ENCODE measurements at places on chromosomes 13 and 19.

- DNase-seq, result no peak
Measured at GRCh38 chr19:4391306-4391693, 9.0 kb downstream of the SH3GL1 start.

DNA sequence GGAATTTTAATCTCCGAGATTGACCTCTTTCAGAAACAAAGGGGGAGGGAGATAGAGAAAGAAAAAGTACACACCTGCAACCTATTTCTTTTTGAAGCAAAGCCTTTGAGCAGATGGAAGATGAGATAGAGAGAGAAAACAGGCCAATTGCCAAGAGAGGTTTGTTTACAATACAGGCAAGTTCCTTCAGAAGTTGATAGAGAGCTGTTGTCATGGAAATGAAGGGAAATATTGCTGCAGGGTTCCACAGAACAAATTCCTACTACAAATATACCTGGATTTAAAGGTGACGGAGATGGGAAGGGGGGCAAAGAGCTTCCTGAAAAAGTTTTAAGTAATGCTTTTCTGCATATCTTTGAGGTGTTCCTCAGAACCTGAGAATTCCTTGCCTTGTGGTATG lies 388.4 kb downstream of the NDFIP2 start:
- no peak for DNase-seq

GRCh38 chr13:29411481-29411880 lies 184.0 kb downstream of the SLC7A1 start:
- no peak for DNase-seq

GRCh38 chr19:19381007-19381926 lies 24.2 kb upstream of the GATAD2A start:
- DNase-seq, result no peak

GRCh38 chr19:13583114-13583513 lies 76.8 kb upstream of the CACNA1A start:
- no peak for DNase-seq

DNA sequence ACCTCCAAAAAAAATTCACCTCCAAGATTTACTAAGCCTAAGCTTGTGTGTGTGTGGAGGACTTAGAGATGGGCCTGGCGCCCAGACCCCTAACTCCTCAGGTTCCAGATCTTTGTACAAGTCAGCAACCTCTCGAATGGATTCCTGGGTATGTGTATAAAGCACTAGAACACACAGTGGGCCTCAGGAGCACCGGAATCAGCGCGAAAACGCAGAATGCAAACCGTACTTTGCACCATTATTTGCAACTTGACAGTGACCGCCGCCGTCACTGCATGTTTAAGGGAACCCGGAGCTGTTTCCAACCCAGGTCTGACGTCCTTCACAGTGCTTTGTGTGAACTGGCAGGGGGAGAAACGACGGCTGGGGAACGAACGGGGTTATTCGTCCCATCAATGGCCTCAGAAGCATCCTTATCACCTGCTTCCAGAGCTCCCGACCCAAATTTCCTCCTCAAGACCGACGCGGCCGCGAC lies 688 bp downstream of the ZNF606 start:
- DNase-seq, result peak; percentile 31

DNA sequence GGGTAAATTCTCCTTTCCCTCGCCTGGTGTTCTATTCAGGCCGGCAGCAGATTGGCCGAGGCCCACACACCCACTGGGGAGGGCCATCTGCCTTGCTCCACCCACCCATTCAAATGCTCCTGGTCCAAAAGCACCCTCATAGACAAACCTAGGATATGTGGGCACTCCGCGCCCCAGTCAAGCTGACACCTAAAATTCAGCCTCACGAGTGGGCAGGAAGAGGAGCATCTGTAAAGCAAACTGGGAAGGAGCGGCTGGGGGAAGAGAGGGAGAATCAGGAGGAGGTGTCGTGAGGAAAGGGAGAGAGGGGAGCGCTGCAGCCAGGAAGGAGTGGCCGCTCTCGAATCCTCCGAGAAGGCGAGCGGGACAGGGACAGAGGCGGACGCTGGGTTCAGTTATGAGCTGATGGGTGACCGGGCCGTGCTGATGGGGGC lies 136.9 kb downstream of the USP12 start:
- no peak for DNase-seq

DNA sequence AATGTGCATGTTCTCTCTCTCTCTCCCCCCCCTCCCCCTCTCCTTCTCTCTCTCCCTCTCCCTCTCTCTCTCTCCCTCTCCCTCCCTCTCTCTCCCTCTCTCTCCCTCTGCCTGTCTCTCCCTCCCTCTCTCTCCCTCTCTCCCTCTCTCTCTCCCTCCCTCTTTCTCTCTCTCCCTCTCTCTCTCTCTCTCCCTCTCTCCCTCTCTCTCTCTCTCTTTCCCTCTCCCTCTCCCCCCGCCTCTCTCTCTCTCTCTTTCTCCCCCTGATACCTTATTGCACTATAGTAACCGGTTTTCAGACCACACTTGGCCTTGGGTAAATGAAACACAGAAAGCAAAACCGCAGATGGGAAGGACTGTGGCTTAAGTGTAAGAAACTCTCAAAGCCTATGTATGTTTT lies 34.7 kb upstream of the SPACA7 start:
- DNase-seq, result no peak

GRCh38 chr13:40484101-40484800 lies 182.2 kb downstream of the FOXO1 start:
- DNase-seq, result no peak

DNA sequence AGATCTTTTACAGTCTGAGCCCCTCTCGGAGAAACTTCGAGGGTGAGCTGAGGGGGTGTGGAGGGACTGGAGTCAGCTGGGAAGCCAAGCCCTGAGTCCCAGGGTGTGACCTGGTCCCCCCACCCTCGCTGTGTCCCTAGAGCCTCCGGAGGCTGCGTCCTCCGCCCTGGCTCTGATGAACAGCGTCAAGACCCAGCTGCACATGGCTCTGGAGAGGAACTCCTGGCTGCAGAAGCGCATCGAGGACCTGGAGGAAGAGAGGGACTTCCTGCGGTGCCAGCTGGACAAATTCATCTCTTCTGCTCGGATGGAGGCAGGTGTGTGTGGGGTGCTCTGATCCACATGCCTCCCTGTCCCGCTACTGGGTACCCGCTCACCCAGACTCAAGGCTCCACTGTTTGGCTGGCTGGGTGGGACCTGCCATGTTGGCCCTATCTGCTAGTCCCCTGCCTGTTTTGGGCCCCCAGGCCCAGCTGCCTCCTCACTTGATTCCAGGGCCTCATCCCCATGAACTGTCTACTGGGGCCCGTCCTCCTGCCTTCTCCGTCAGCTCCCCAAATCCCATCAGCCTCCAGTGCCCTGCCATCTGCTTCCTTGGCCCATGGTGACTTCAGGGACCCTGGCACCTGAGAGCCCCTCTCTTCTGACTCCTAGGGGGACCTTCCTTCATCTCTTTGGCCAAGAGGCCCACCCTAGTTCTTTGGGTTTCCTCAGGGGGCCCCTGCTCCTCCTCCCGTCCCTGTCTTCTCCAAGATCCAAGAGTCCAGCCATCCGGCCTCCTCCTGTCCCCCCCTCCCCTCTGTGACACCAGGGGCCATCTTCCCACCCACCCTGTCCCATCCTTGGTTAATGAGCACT lies 1.5 kb downstream of the CCDC106 start:
- DNase-seq, result no peak

GRCh38 chr13:25702386-25702785 lies 330.6 kb downstream of the ATP8A2 start:
- DNase-seq, result no peak

GRCh38 chr19:13621413-13621812 lies 115.1 kb upstream of the CACNA1A start:
- peak; percentile 73 for DNase-seq

GRCh38 chr13:50156140-50156539 lies 140.9 kb downstream of the KCNRG start:
- no peak for DNase-seq

- no peak for DNase-seq
Measured at GRCh38 chr13:20378721-20379120, 146.6 kb upstream of the GJB6 start.

- no peak for DNase-seq
Measured at GRCh38 chr13:72805676-72806346, 23.9 kb downstream of the PIBF1 start.

GRCh38 chr19:1857648-1858326 lies 5.6 kb downstream of the KLF16 start:
- DNase-seq, result no peak

- DNase-seq, result no peak
Measured at GRCh38 chr13:26376430-26376829, 122.5 kb downstream of the CDK8 start.

DNA sequence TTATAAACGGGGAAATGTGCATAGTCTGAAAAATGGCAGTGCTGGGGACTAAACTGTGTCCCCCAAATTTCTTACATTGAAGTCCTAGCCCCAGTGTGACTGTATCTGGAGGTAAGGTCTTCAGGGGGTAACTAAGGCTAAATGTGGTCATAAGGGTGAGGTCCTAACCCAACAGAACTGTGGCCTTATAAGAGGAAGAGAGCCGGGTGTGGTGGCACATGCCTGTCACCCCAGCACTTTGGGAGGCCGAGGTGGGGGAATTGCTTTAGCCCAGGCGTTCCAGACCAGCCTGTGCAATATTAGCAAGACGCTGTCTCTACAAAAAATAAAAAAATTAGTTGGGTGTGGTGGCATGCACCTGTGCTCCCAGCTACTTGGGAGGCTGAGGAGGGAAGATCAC lies 17.8 kb downstream of the PROZ start:
- DNase-seq, result no peak

DNA sequence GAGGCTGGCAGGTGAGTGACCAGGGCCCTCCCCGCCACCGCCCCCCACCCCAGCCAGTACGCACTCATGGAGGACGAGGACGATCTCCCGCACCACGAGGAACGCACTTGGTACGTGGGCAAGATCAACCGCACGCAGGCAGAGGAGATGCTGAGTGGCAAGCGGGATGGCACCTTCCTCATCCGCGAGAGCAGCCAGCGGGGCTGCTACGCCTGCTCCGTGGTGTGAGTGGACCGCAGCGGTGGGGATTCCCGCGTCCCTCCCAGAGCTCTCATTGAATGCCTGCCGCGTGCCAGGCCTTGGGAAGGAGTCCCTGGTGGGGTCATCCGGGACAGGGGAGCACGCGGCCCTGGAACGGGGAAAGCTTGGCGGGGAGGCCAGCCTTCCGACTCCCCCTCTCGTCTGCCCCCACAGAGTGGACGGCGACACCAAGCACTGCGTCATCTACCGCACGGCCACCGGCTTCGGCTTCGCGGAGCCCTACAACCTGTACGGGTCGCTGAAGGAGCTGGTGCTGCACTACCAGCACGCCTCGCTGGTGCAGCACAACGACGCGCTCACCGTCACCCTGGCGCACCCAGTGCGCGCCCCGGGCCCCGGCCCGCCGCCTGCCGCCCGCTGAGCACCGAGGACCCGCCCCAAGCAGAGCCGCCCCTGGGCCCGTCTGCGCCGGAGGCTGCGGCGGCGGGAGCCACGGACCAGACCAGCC lies 4.8 kb upstream of the IFI30 start:
- no peak for DNase-seq

DNA sequence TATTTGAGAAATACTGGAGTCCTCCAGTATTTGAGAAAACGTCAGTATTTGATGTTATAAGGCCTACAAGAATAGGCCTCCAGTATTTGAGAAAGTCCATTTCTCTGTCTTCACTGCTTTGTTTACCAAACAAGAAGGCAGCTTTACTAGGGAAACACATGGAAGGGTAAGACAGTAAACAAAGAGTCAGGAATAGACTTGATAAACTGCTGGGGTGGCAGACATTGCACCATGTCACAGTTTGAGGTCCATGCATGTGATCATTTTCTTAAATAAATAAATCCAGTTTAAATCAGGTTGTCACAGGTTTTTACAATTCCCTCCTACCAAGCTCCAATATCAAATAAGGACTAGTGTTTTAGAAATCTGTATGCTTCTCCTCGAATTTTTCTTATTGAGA lies 1431.0 kb upstream of the SPRY2 start:
- no peak for DNase-seq

- no peak for DNase-seq
Measured at GRCh38 chr13:75995966-75996365, 359.8 kb downstream of the LMO7 start.

- DNase-seq, result no peak
Measured at GRCh38 chr19:5108123-5108596, 139.2 kb downstream of the KDM4B start.

DNA sequence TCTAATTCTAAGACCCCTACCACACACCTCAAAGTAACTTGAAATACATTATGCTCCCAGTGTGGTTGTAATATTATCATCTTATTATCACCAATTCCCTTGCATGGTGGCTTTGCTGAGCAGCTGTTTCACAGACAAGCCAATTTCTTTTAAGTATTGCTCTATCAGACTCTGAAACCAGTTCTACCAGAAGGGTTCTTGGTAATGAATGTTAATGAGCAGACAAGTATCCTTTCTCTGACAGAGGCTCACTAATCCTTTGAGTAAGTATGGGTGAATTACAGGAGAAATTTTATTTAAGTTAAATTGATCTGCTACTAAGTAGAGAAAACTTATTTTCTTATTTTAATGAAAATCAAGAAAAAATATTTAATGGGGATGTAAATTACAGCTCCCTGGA lies 326.0 kb downstream of the GPC6 start:
- DNase-seq, result no peak

- DNase-seq, result no peak
Measured at GRCh38 chr13:44660050-44660449, 83.9 kb upstream of the TSC22D1 start.

DNA sequence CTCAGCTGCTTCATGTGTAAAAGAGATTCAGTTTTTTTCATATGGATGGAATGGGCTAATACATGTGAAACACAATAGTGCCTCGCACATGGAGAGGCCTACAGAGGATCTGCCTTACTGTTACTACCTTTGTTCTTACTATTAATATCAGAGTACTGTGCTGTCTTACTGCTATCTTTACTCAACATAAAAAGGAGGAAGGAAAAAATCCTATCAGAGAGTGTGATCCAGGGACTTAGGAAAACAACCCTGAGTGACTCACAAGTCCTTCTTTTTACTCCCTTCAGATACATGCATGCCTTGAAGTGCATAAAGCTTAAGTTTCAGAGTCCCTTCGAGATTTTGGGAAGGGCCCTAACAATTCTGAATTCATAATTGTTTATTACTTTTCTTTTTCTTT lies 136.8 kb downstream of the TBC1D4 start:
- no peak for DNase-seq

DNA sequence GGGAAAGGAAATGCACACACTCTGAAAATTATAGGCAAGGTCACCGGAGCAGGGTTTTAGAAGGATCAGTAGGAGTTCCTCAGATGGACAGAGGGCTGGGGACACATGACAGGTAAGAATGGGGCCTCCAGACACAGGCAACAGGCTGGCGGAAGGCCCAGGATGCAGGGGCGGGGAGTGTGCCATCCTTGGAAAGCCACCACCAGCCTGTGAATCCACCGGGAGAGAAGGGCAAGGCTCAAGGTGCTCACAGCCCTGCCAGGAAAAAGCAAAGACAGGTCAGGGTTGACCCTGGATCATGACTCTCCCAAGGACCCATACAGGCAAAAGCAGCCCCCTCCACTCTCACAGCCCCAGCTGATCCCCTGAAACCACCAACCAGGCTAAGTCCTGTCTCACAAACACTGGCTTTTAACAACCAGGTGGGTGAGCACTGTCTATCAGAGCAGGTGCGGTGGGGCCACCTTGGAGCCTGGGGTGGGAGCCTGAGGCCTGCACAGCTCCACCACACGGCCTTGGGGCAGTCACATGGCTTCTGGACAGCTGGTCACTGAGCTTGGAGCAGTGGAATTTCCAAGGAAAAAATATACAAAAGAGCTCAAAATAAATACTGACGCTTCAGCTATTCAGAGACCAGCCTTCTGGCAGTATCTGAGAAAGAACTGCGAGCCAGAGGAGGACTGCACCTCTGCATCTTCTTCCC lies 35.2 kb upstream of the ISYNA1 start:
- DNase-seq, result peak; percentile 76

Data from hepatic stellate cell (primary cell).